WTC11 (cell line): ENCODE measurements at places on chromosomes 2 and 18. TPM values are rescaled to one million over a fixed set of nuclear protein-coding genes. Genes with fewer than 3 reads are reported as not detected.

Gene TGFA
- 2.5 to 3.0 TPM (median 2.7 TPM) in 3 replicates for total RNA-seq

Gene SH3BP4
- total RNA-seq = 31.1 to 44.4 TPM (median 32.6 TPM) in 3 replicates

Gene MMADHC
- 121 to 126 TPM (median 124 TPM) in 3 replicates for total RNA-seq

Gene PLCL1
- 0.05 to 0.11 TPM (median 0.07 TPM) in 3 replicates for total RNA-seq

Gene CRYGD
- total RNA-seq = 4.6 to 6.3 TPM (median 5.7 TPM) in 3 replicates

Gene C2orf78
- 0.21 to 0.39 TPM (median 0.37 TPM) in 3 replicates for total RNA-seq

Gene LCT
- 0.02 TPM in 1 of 3 replicates, not detected in the others for total RNA-seq

- H3K36me3 ChIP-seq = no peaks in the 10 kb centered on the region
- no peak overlapping the region for H3K27ac ChIP-seq
- H3K4me1 ChIP-seq = peaks cover 22% of the 10 kb centered on the region
- H3K4me3 ChIP-seq = peak overlapping the region; percentile 94
- DNase-seq = peak; percentile 25
These were observed 392 bp downstream of the ST8SIA3 start for GRCh38 chr18:57352761-57353136.

DNA sequence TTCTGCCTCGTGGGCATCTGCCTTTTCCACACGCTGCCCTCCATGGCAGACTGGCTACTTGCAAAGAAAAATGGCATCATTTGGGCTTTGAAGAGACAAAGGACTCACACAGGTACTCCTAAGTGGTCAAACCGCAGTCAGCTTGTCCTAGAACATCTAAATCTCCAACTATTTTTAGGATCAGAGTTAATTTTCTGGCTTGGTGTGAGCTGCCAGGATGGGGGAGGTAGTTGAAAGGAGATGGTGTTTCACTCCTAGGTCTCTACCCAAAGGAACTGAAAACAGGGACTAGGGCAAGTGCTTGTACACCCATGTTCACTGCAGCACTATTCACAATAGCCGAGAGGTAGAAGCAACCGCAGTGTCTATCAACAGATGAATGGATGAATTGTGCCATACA lies 107.9 kb upstream of the ATL2 start:
- peaks cover 14% of the 10 kb centered on the region for H3K36me3 ChIP-seq
- no peaks in the 10 kb centered on the region; the same call in 1 of the 2 replicates for H3K27me3 ChIP-seq
- no peak for DNase-seq
- H3K4me1 ChIP-seq = peaks cover 13% of the 10 kb centered on the region

DNA sequence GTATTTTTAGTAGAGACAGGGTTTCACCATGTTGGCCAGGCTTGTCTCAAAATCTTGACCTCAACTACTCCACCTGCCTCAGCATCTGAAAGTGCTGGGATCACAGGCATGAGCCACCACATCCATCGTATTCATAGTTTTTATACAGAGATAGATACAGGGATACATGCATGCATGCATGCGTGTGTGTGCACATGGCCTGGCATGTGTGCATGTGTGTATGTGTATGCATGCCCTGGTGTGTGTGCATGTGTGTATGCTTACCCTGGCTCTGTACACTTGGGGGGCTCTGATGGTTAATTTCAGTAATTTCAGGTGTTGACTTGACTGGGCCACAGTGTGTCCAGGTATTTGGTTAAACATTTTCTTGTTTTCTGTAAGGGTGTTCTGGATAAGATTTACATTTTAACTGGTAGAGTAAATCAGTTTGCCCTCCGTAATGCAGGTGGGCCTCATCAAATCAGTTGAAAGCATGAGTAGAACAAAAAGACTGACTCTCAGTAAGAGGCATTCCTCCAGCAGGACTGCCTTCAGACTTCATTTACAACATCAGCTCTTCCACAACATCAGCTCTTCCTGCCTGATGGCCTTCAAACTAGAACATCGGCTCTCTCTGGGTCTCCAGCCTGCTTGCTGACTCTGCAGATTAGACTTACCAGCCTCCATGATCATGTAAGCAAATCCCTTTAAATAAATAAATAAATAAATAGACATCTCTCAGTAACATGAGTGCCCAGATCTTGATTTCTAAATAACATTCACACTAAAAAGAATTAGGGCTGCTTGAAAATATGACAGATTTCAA lies 30.8 kb downstream of the SESTD1 start:
- H3K27ac ChIP-seq = no peak overlapping the region
- H3K4me1 ChIP-seq = peaks cover 19% of the 10 kb centered on the region
- H3K36me3 ChIP-seq = no peaks in the 10 kb centered on the region
- no peak overlapping the region for H3K4me3 ChIP-seq

DNA sequence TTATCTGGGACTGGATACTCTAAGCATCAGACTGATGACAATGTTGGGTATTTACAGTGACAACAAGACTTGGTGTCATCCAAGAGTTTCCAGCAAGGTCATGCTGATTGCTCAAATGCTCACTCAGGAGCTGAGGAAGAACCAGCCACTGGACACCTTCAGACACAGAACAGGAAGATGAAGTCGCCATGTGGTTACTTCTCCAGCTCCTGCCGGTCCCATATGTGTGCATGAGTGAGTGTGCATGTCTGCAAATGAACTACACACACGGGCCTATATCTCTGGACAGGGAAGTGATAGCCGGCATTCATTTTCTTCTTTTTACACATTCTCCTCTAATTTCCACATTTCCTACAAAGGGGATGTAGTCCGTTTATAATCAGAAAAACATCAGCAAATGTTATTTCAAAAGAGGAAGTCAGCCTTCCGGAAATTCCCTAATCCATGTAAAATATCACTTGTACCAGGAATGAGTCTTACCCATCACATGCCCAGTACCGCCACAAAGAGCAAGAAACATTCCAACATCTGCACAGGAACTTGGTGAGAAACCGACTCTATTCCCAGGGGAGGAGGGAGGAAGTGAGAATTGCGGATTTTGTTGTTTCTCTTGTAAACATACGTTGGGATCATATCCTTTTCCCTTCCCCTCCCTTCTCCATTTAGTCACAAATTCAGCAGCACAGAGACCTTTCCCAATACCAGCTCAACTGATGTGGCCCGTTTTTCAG lies 10.8 kb downstream of the RFX8 start:
- no peak for DNase-seq
- no peaks in the 10 kb centered on the region for H3K36me3 ChIP-seq
- peaks cover 3% of the 10 kb centered on the region for H3K27me3 ChIP-seq
- H3K4me3 ChIP-seq = no peak overlapping the region

DNA sequence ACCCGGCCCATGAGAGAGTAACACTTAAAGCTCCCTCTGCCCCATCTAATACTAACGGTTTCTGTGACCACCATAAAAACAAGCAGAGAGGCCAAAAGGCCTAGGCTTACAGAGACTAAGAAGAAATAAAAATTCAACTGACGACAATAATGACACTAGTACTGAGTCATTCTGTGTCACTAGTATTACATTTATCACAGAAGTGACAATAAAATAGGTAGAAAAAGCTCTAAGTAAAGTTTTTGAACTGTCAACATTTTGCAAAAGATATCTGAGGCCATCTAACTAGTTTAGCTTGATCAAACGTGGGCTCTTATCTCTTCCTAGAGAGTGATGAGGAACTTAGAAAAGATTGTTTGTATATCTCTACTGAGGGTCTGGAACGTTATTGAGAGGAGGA lies 35.6 kb downstream of the AP1S3 start:
- H3K4me3 ChIP-seq = no peak overlapping the region
- no peaks in the 10 kb centered on the region for H3K27me3 ChIP-seq
- H3K36me3 ChIP-seq = no peaks in the 10 kb centered on the region
- H3K27ac ChIP-seq = no peak overlapping the region
- H3K4me1 ChIP-seq = peaks cover 2% of the 10 kb centered on the region; the same call in 1 of the 2 replicates

- DNase-seq = no peak
- no peak overlapping the region for H3K27ac ChIP-seq
- H3K36me3 ChIP-seq = peaks cover 14% of the 10 kb centered on the region
- no peaks in the 10 kb centered on the region for H3K27me3 ChIP-seq
- peaks cover 11% of the 10 kb centered on the region for H3K4me1 ChIP-seq
These were observed 29.3 kb downstream of the MERTK start for GRCh38 chr2:111927723-111928122.

DNA sequence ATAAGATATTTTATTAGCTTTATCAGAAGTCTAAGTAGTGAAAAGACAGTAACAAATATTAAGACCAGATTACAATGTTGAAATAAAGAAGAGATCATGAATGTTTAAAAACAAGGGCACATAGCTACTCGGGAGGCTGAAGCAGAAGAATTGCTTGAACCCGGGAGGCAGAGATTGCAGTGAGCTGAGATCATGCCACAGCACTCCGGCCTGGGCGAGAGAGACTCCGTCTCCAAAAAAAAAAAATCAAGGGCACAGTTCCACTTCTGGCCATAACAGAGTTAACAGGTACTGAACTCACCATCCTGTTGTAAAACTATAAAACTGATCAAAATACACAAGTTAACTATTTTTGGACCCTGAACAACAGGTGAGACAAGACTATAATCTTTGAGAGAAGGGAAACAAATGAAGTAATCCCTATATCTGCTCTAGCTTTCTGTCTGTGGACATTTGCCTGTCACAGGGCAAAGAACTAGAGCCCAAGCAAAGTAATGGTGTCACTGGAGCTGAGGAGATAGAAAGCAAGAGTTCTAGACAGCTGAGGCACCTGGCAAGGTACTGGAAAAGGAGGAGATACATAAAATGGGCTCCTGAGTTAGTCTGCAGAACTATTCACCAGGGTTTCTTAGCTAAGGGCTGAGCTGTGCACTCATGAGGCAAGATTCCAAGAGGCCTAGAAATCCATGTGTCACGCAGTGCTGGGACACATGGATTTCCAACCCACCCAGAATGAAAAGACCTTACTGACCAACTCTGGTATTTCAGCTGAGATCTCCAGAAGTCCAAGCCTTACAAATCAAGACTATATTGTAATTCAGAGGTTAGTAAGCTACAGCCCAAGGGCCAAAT lies 15.2 kb downstream of the MMADHC start:
- H3K4me1 ChIP-seq = no peaks in the 10 kb centered on the region
- no peaks in the 10 kb centered on the region for H3K27me3 ChIP-seq
- peaks cover 52% of the 10 kb centered on the region for H3K36me3 ChIP-seq
- no peak overlapping the region for H3K4me3 ChIP-seq
- 0 out of 2 replicates have a peak overlapping the region, but pooled peaks have one; percentile 6 for H3K27ac ChIP-seq

DNA sequence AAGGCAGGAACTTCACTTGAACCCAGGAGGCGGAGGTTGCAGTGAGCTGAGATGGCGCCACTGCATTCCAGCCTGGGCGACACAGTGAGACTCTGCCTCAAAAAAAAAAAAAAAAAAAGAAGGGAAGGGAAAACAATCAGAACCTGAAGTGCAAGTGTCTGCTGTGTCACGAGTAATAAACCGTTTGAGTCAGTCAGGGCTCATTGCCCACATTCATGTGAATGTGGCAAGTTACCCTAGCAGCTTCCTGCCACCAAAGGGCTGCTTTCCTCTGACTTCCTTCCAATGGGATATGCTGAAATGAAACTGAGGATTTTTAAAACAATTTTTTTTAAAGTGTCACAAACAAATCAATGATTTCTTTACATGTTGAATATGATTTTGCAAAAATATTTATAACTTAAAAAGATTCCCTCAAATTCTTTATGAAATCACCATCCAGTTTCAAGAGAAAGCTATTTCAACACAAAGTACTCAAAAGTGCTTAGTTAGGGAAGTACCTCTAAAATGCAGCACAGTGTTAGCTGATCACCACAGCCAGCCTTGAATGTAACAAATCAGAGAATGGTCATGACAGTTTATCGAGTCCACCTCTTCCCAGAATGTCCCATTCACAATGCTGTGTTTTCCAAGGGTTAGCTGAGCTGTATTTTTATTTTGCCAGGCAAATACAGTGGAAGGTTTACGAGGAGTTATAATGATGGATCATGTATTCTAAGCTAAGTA lies 36.4 kb downstream of the WDSUB1 start:
- peaks cover 14% of the 10 kb centered on the region for H3K36me3 ChIP-seq
- no peak for DNase-seq
- H3K4me1 ChIP-seq = no peaks in the 10 kb centered on the region
- 0 out of 2 replicates have a peak overlapping the region, but pooled peaks have one; percentile 33 for H3K27ac ChIP-seq
- no peaks in the 10 kb centered on the region for H3K27me3 ChIP-seq
- no peak overlapping the region for H3K4me3 ChIP-seq

- no peaks in the 10 kb centered on the region for H3K27me3 ChIP-seq
- H3K27ac ChIP-seq = no peak overlapping the region
- no peaks in the 10 kb centered on the region for H3K4me1 ChIP-seq
- no peak for DNase-seq
- H3K4me3 ChIP-seq = no peak overlapping the region
These were observed 1400.4 kb downstream of the SUCLG1 start for GRCh38 chr2:83058683-83059082.

- H3K36me3 ChIP-seq = no peaks in the 10 kb centered on the region
- no peaks in the 10 kb centered on the region for H3K27me3 ChIP-seq
- no peak for DNase-seq
- peaks cover 44% of the 10 kb centered on the region for H3K4me1 ChIP-seq
These were observed 105.9 kb downstream of the HIBCH start for GRCh38 chr2:190213441-190214335.

- no peaks in the 10 kb centered on the region for H3K36me3 ChIP-seq
- peaks cover 4% of the 10 kb centered on the region; the same call in 1 of the 2 replicates for H3K27me3 ChIP-seq
- no peak overlapping the region for H3K27ac ChIP-seq
- peaks cover 18% of the 10 kb centered on the region for H3K4me1 ChIP-seq
- DNase-seq = peak; percentile 7
- no peak overlapping the region for H3K4me3 ChIP-seq
These were observed 18.2 kb downstream of the ADRA2B start for GRCh38 chr2:96097951-96098823.

GRCh38 chr2:24448797-24449196 lies 42.3 kb upstream of the NCOA1 start:
- H3K4me1 ChIP-seq = no peaks in the 10 kb centered on the region; the same call in 1 of the 2 replicates
- no peak for DNase-seq
- no peak overlapping the region for H3K27ac ChIP-seq

DNA sequence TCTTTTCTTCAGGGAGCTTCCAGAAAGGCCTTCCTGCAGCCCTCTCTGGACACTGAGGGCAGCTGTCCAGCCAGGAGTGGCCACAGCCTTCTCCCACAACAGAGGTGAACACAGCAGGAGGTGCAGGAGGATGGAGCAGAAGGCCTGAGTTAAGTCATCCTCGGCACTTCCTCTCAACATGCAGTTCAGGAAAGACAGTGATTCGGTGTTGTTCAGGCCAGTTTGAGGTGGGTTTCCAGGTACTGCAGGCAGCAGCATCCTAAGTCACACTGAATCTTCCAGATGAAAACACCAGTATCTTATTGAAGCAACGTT lies 225.3 kb upstream of the PXDN start:
- DNase-seq = no peak
- H3K27ac ChIP-seq = peak overlapping the region; percentile 44; the same call in 1 of the 2 replicates
- H3K4me3 ChIP-seq = no peak overlapping the region
- H3K27me3 ChIP-seq = no peaks in the 10 kb centered on the region
- H3K4me1 ChIP-seq = peaks cover 62% of the 10 kb centered on the region

GRCh38 chr2:231410293-231411004 lies 14.9 kb downstream of the B3GNT7 start:
- peak overlapping the region; percentile 69 for H3K4me3 ChIP-seq
- no peaks in the 10 kb centered on the region for H3K27me3 ChIP-seq
- peak overlapping the region; percentile 99 for H3K27ac ChIP-seq
- peaks cover 76% of the 10 kb centered on the region for H3K4me1 ChIP-seq
- H3K36me3 ChIP-seq = peaks cover 24% of the 10 kb centered on the region
- DNase-seq = peak; percentile 82

DNA sequence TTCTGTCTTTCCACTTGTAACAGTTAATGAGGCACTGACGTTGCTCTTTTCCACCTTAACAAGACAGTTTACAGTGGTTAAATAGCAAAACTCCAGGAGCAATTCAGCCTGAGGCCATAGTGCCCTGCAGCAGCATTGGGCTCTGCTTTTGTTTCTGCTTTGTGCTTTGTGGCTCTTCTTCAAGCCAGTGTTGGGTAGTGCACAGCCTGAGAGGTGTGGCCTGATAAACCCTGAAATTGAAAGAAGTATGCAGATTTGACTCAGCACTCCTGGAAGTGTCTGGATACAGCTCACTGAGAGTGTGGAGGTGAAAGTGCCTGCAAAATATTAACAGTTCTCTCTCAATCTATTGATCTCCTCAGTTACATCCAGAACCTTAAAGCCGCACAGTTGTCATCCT lies 63.0 kb downstream of the STK25 start:
- H3K27ac ChIP-seq = 0 out of 2 replicates have a peak overlapping the region, but pooled peaks have one; percentile 36
- H3K36me3 ChIP-seq = peaks cover 8% of the 10 kb centered on the region
- no peak overlapping the region for H3K4me3 ChIP-seq
- no peaks in the 10 kb centered on the region for H3K27me3 ChIP-seq
- H3K4me1 ChIP-seq = no peaks in the 10 kb centered on the region
- no peak for DNase-seq
